ENCODE measurements at places on chromosomes 6 and 20. TPM values are rescaled to one million over a fixed set of nuclear protein-coding genes. Genes with fewer than 3 reads are reported as not detected.

- no peak for DNase-seq
These were observed 239.0 kb upstream of the KCNQ5 start for GRCh38 chr6:72382602-72383529.

DNA sequence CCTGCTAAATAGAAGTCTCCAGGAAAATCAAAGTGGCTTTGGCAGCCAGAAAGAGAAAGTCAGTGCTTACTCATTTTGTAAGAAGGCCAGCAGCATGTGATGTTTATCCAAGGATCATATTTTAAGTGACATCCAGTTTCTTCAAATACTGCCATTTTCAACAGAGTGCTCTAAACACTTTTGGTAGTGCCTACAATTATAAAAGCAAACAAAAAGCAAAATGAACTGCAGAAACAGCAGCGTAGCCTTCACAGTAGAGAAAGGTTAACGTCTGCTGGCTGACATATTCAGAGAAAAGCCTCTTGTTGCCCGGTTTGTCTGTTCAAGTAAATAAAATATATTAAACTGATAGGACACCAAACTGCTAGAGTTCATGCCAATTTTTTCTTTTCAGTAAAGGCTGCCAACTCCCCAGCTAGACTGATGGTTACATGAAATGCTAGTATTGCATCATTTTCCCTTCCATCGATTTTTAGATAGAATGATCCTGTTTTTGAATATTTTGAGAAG is 705.7 kb upstream of the SLC35B3 start:
- DNase-seq: no peak

GRCh38 chr6:153084393-153084792 is 46.7 kb downstream of the RGS17 start:
- no peak for DNase-seq

- DNase-seq: no peak
These were observed 19.5 kb upstream of the ADGRF1 start for GRCh38 chr6:47061309-47062300.

GRCh38 chr20:44389871-44390270 is 34.4 kb downstream of the HNF4A start:
- no peak for DNase-seq

- DNase-seq: no peak
These were observed 117.8 kb downstream of the QRSL1 start for GRCh38 chr6:106747139-106747538.

- DNase-seq: no peak
These were observed 125.1 kb upstream of the LOC128125822 start for GRCh38 chr6:63447134-63447533.

DNA sequence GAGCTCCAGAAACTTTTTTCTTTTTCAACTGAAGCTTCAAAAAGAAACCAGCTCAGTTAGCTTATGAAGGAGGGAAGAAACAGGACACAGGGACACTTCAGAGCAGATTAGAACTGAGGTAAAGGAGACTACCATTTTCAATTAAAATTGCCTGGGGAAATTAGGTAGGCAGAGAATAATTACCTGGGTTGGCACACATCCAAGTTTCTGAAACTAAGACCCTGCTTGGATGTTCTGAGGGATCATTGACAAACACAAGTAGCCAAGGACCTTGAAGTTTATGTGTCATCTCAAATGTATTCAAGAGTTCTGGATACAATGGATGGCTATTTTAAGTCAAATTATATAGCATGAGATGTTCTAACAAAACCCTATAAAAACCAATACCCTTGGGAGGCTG is 137.6 kb downstream of the PLCB4 start:
- no peak for DNase-seq

- DNase-seq: no peak
These were observed 63.5 kb upstream of the FYN start for GRCh38 chr6:111936718-111937117.

DNA sequence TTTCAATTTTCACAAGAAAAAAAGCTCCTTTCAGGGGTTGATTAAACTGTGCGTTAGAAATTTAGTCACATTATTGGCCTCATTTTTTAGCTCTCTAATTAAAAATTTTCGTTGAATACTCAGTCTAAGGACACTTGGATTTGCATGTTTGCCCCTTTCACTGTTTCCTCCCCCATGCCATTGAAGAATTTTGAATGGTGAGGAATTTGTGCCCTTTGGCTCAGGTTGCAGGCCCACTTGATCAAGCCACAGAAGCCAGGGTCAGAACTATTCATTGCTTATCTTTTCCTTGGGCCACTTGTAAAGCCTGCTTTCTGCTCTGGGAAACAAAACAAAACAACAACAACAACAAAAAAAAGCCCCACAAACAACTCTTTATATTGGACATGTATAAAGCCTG is 12.2 kb downstream of the LIN28B start:
- DNase-seq: no peak

DNA sequence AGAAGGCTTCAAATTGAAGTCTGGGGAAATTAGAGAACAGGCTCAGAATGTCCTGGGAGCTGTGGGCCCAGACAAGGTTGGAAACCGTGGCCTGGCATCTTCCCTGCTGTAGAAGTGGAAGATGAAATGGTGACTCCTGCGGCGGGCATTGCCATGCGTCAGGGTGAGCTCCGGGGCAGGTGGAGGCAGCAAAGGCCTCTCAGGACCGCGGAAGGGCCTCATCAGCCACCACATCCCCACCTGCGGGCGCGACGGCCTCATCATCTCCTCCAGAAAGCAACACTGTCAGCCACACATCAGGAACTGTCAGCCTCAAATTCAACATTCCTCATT is 161.7 kb downstream of the SYNDIG1 start:
- DNase-seq: no peak

DNA sequence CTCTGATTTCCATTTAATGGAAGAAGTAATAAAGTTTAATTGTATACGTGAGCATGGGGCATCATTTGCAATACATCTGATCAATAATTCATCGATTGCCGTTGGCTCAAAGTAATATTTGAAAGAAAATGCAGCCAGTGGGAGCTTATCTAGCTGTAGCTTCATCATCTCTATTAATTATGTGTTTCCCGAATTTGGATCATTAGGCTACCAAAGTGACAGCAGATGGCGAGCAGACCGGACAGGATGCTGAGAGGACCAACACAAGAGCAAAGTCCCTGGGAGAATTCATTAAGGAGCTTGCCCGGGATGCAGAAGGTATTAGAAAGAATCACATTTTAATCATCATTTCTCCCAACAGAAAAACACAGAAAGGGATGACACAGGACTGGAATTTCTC is 327.1 kb downstream of the ARHGAP18 start:
- DNase-seq: no peak

- DNase-seq: no peak
These were observed 40.3 kb downstream of the GPX5 start for GRCh38 chr6:28565823-28566526.

- DNase-seq: no peak
These were observed 50.6 kb downstream of the SLC22A3 start for GRCh38 chr6:160398674-160399271.

DNA sequence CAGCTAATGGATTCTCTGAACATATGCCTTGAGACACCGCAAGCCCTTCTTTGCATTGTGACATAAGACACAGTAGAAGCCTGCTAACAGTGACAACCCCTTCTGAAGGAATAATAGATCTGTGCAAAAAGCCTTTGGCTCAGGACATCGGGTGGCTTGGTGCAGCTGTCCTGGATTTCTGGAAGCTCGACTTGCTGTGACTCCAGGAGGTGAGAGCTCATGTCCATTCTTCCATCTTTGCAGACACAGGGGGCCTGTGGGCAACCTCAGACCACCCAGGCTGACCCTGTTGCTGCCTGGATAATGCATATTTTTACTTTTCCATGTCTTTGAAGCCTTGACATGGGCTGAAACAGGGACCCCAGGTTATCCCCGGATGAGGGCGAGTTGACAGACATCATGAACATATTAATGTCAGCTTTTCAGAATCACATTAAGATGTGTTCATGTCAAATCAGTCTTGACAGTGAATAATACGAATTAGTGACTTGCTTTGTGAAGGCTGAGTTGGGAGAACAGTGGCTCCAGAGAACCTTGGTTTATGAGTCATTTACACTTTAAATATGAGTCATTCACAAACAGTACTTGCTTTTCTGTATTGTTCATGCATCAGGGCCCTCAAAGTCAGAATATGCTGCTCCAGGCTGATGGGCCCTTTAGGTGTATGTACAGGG is 66.8 kb upstream of the IYD start:
- no peak for DNase-seq

DNA sequence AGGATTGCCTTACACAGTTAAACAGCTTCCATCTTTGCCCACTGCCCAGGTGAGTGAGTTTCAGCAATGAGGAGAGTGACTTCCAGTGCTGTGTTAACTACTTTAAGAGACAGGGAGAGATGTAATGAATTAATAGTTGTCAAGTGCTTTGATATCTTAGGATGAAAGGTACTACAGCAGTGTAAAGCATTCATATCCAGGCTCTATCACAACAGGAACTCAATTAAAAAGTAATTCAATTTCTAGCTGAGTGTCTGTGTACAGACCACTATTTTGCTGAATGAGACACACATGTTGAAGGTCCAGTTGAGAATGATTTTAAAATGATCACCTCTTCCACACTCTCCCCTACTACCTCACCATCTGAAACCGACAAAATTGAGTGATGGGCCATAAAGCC is 70.7 kb upstream of the BEND3 start:
- DNase-seq: no peak

GRCh38 chr6:54086439-54086838 is 24.8 kb upstream of the MLIP start:
- no peak for DNase-seq

- DNase-seq: no peak
These were observed 6.0 kb upstream of the PTGIS start for GRCh38 chr20:49573900-49574416.

Gene LHFPL5
- total RNA-seq: 3.8 TPM

Gene JAG1
- 22.6 TPM for total RNA-seq

Gene OPN5
- total RNA-seq: not detected

Gene OR12D3
- total RNA-seq: not detected

Gene SLC24A3
- total RNA-seq: 0.28 TPM

Gene NHLRC1
- total RNA-seq: 1.2 TPM

Data from pancreas (tissue), 10 donors.